ENCODE measurements at places on chromosomes 2 and 18. TPM values are rescaled to one million over a fixed set of nuclear protein-coding genes. Genes with fewer than 3 reads are reported as not detected.
A peak's percentile ranks its signal among the peaks of the same experiment; 100 is the strongest.

DNA sequence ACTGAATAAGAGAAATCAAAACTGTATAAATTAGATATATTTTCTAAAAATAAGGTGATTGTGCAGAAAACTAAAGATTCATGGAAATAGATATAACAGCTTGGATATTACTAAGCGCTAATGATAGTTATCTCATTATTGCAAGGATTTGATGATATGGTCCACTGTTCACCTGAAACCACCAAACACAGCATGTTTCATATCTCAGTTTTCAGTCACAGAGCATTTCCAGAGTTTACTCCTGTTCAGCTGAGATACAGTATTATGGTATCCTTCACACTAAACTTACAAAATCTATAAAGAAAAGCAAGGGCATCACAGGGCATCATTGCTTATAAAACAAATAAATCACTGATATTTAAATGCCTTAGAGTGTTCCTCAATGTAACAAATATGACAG, 591.6 kb downstream of the ERBB4 start:
- DNase-seq = no peak

DNA sequence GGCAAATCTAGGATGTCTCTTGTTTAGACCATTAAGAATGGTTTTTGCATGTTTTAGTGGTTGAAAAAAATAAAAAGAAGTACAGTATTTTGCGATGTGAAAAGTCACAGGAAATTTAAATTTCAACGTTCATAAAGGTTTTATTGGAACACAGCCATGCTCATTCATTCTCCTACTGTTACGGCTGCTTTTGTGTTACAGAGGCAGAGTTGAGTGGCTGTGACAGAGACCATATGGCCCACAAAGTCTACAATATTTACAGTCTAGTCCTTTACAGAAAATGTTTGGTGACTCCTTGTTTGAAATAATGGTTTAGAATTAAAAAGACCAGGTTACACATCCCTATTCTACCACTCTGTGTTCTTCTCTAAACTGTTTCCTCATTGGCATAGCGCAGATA, 48.1 kb downstream of the MYOM1 start:
- DNase-seq = no peak

DNA sequence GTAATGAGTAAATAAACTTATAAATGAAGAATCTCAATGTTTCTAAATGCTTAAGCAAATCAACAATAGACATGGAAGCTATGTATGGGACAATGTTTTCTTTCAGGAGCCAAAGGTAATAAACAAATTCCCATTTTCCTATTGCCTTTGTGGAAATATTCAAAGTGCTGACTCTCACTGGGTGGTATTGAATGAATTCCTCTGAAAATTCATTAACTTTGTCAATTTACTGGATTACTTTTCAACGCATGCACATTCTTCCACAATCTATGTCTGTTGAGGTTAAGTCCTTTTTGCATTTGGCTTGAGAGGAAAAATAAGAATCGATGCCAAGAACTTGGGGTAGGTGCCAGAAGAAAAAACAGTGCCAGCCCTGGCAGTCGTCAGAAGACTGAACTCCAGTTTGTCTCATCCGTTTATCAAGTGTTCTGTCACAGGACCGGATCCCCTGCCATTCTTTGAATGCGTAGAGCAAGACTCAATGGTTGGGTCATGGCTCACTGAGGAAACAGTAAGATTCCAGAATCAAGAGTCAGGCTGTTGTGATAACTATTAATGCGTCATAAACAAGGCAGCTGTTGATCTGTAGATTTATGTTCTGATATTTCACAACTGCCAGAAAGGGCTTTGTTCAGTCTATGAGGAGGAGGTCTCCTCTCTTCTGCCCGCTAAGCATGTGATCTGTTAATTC, 133.3 kb downstream of the GFPT1 start:
- peak; percentile 97 for DNase-seq

GRCh38 chr2:41940060-41940744, 107.6 kb upstream of the PKDCC start:
- DNase-seq = no peak

DNA sequence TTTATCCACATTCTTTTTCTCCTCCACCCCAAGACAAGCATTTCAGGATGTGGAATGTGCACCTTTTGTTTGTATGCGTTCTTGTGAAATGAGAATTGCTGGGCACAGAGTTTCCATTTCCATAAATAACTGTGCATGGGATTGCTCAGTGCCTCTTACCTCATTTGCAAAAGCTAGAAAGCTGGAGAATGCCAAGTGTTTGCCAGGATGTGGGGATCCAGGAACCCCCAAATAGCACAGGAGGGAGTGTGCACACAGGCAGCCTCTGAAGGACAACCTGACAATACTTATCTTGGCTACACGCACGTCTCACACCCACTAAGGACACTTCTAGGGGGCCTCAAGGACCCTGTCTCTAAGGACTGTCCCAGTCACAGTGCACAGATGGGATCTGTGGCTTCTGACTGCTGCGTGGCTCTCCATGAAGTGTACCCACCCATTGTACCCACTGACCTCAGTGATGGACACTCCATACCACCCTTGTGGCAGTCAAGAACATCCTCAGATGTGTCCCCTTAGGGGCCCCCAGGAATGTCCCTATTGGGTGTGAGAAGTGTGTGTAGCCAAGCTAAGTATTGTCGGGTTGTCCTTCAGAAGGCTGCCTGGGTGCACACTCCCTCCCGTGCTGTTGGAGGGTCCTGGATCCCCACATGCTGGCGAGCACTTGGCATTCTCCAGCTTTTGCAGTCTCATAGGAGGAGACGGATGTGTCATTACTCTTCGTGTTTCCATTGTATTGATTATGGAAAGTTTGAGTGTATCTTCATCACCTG, 38.4 kb downstream of the CAPN13 start:
- DNase-seq = no peak

- no peak for DNase-seq
Measured at GRCh38 chr2:45192991-45193390, 183.7 kb upstream of the SIX2 start.

GRCh38 chr2:140173790-140174189, 1393.6 kb upstream of the NXPH2 start:
- DNase-seq = no peak

DNA sequence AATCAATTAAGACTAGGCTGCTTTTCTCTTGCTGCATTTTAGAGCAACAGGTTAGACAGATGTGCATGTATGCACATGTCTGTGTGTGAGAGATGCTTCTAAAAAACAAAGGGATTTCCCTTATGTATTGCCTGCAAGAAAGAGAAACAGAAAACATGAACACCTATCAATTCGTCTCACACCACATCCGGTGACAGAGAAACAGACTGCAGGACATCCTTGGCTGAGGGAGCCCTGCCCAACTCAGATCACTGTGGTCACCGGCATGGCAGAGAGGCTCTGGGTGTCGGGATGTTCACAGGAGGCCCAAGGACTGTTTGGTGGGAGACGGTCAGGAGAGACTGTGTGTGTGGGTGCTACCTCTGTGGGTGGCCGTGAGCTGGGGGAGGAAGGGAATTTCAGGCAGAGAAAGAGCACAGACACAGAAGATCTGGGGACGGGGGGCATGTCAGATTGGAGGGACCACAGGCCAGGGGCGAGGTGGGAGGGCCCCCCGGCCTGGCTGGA, 24.9 kb downstream of the FHL2 start:
- DNase-seq = no peak

GRCh38 chr2:101419096-101419663, 31.9 kb upstream of the CREG2 start:
- peak; percentile 69 for DNase-seq

- no peak for DNase-seq
Measured at GRCh38 chr18:42782929-42783328, 332.6 kb downstream of the RIT2 start.

DNA sequence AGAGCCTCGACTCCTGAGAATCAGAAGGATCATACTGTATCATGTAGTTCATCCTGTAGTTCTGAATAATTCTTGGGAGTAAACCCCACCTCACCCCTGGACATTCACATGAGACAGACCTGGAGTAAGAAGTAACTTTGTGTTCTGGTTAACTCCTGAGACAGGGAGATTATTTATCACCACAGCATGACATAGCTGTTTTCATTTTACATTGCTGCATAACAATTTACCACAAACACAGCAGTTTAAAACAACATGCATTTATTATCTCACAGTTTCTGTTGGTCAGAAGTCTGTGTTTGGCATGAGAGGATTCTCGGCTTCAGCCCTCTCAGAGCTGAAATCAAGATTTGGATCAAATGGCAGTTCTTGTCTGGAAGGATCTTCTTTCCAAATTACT, 855.8 kb upstream of the FANCL start:
- no peak for DNase-seq

DNA sequence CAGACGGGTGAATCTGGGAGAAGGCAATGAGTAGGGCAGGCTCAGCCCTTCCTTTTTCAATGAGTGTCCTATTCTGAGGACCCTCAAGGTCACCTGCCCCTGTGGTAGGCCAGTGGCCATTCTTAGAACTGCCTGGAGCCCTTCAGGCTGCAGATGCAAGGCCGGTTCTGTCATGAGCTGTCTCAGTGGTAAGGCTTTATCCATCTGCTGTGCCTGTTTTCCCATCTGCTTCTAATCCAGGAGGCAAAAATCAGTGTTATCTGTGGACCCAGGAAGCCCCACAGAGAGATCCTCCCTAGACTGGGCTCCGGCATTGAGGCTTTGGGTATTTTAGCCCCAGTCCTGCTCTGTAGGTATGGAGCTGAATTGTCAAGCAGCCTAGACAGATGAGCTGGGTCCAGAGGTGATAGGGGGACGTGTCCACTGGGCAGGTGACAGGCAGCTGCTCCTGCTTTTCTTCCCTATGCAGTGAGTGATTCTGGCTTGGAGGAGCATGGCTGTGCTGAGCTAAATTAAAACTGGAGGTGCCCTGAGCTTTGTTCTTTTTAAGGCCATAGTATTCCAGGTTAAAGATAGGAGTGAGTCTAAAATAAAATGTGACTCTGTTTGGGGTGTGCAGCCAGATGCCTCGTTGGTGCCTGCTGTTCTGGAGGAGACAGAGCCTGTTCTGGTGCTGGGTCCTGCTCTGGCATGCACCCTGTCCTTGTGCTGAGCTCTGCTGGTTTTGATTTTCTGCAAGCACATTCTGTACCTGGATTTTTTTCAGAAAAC, 92.5 kb downstream of the FHOD3 start:
- no peak for DNase-seq

GRCh38 chr2:175034716-175035115, 29.5 kb upstream of the CHN1 start:
- DNase-seq = no peak

DNA sequence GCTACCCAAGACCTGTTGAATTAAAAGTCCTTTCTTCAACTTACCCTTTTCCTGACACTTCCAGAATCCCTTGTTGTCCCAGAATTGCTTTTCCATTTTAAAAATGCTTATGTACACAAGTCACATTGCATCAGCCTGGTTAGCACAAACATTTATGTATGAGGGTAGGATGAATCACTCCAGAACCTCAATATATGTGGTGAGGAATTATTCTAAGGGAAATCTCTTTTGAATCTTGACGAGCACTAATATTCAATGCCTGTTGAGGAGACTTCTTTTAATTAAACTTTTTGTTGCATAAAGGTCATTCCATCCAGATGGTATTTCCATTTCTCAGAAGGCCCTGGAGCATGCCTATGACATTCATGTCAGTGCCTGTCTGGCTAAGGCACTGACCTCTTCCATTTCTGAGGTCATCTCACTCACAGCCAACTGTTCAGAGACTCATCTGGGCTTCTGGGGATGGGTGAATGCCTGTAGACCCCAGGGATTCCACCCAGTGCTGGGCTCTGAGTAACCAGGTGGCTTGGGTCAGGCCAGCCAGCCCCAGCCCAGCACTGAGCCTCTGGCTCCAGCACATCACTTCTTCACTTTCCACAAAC, 28.2 kb downstream of the ACMSD start:
- DNase-seq = no peak

GRCh38 chr2:72292433-72292832, 144.8 kb upstream of the CYP26B1 start:
- DNase-seq = no peak

DNA sequence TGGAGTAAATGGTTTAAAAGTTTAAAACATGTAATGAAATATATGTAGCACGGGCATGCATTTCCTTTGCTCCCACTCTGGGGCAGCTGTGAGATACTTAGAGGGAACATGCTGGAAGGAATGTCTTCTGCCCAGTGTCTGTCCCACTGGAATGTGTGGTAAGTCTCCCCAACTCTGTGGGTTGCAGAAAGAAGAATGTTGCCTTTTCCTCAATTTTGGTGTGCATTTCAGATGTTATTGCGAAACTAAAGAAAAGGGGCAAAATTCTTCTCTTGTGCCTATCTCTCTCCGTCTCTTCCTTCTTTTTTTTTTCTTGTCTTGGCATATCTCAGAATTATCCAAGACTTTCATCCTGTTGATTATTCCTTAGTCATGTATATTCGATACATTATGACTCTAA, 201.1 kb downstream of the SH3RF3 start:
- DNase-seq = no peak

DNA sequence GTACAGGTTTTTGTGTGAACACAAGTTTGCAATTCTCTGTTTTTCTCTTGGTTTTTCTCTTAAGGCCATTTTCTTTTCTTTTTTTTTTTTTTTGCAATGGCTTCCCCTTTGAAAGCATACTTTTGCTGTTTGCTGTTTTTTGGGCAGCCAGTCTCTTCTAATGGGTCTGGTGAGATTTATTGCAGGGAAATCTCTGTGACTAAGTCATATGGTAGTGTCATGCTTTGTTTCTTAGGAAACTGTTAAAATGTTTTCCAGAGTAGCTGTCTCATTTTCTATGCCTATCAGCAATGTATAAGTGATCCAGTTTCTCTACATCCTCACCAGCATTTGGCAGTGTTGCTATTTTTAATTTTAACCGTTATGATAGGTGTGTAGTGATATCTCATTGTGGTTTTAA, 27.9 kb upstream of the CDCA7 start:
- no peak for DNase-seq

DNA sequence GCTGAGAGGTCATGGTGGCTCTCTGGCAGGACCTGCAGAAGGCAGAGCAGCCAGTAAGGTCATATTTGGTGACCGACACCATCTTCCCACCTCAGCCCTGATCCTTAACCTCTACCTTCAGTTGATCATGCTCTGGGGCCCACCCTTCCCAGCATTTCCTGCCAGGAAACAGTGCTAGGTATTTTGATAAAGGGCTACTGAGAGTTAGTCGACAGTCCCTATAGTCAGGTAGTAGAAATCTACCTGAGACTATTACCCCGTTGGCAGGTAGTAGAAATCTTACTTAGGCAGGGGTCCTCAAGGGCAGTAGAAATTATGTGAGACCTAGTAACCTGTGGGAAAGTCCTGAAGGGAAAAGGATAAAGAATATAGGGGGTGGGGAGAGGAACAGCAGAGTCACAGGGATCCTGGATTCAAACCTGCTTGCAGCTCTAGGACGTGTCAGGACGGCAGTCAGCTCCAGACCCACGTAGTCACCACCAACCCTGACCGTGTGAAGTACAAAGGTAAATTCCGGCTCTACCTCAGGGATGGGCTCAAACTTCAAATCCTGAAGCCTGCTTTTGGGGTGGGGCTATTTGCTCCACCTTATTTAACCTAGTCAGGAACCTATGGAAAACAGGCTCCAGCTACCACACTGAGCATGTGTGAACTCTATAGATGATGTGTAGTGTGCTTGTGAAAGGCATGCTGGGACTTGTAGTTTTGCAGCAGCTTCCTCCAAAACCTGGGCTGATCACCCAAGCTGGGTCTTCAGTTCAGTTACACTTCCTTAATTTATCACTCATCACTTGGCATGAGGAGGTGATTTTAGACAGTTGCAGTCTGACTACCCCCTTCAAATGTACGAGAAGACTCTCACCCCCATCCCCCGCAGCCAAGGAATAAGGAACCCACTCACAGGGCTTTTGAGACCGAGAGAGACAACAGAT, at the start of gene DQX1:
DQX1 (minus strand) TSS at position 515 of the 932 bp plus-strand sequence; CDS start at position 13, 502 bp downstream.
- peak; percentile 28 for DNase-seq

AMER3 gene
- total RNA-seq = not detected

GAL3ST2 gene
- not detected for total RNA-seq

ATP6V1C2 gene
- total RNA-seq = not detected

IAH1 gene
- total RNA-seq = 39.9 TPM

CD226 gene
- total RNA-seq = 0.20 TPM
